ENCODE measurements at places on chromosomes 2 and 18. TPM values are rescaled to one million over a fixed set of nuclear protein-coding genes. Genes with fewer than 3 reads are reported as not detected.
A peak's percentile ranks its signal among the peaks of the same experiment; 100 is the strongest.

GRCh38 chr2:240140511-240140910 is at the start of gene OTOS:
TSS of gene OTOS (minus strand) at chr2:240140658. CDS start at chr2:240140326, 332 bp downstream.
- no peak for DNase-seq

GRCh38 chr2:173739006-173739405 is 226.2 kb downstream of the SP3 start:
- DNase-seq: no peak

GRCh38 chr2:37489041-37489456 is 144.6 kb downstream of the QPCT start:
- DNase-seq: no peak

DNA sequence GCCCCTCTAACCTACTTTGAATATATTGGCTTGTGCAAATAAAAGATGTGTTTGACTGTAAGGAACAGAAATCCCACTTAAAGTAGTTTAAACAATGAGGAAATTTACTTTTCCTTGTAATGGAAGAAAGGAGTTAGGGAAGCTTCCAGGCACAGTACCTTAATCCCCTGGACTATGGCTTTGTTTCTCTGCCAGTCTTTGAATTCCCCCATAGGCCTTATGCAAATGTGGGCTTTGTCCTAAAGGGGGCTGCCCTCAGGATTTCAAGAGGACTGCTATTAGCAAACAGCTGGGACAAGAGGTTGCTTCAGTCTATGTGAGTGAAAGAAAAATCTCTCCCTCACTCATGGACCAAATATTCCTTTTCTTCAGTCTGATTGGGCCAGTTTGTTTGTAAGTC is 255.1 kb upstream of the THSD7B start:
- no peak for DNase-seq

- DNase-seq: no peak
Observed at GRCh38 chr2:105287692-105288091, 41.8 kb downstream of the TGFBRAP1 start.

DNA sequence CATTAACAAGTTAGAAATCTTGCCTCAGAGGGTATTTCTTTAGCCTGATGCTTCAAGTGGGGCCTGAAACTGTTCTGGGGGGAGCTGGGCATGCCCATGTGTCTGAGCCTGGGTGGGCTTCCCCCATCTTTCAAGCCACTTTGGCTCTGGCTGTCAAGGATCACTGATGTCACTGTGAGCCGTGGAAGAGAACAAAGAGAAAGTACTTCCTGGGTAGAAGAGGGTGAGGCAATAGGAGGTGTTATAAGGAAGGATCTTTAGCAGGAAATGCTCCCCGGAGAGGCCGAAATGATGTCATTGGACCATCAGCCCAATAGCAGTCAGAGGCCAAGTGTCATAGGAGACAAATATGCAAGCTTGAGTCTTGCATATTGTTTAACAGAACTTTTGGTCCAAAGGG is 228.4 kb upstream of the MEX3C start:
- DNase-seq: no peak

ABHD1 gene
- not detected for total RNA-seq

CCDC102B gene
- 10.7 TPM for total RNA-seq

- DNase-seq: no peak
Observed at GRCh38 chr2:120779781-120780283, 44.2 kb downstream of the GLI2 start.

DNA sequence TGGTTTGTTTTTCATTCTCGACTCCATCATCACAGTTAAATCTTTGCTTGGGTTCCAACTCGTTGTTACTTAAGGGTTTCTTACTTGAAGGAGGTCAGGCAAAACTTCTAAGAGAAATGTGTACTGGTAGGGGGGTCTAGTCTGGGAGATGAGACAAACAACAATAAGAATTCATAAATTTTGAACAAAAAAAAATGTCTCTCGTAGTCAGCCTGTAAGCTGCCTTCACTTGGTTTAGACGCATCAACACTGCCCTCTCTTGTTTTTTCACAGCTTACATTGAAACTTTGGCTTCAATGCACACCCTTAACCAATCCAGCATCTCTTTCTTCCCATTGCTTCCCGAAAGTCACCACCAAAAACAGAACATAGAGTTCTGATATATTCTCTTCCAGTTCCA is 576.4 kb upstream of the PIK3C3 start:
- DNase-seq: no peak

GATA6 gene
- total RNA-seq: 26.6 TPM

DNA sequence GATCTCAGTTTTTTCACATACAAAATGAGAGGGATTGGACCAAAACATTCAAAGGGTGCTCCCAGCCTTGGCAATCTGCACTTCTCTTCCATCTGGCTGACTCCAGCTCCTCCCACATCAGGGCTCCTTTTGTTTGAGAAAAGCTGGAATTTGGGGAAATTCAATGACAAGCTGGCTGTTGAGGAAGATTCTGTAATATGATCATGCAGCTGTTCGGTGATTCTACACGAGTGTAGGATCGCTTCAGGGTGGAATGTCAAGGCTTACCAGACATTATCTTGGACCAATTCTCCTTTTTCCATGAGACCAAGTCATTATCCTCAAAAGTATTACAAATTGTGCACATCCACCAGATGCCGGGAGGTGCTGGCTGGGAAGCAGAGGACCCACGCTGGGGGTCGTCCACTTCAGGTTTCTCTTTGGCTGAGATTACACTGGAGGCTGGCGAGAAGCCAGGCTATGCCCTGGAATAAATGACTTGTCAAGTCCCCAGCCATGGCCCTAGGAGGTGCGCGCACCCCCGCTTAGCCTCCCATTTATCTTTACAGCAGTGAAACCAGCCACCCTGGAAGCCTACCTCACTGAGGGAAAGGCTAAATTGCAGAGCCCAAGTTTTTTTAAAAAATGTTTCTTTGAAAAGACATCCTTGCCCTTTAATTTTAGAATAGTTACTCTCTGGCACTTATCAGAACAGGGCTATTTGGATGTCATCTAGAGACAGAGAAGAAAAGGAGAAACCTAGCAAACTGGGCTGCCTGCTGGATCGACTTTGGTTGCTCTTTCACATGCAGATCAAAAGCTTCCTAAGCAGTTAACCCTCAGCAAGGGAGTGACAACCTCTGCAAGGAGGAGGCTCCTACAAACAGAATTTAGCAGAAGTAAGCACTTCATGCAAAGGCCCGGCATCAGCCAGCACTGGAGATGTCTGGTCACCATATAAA is 42.5 kb upstream of the LCLAT1 start:
- DNase-seq: peak; percentile 82

NT5C1B gene
- total RNA-seq: not detected

- no peak for DNase-seq
Observed at GRCh38 chr2:163906410-163906809, 170.6 kb upstream of the FIGN start.

DNA sequence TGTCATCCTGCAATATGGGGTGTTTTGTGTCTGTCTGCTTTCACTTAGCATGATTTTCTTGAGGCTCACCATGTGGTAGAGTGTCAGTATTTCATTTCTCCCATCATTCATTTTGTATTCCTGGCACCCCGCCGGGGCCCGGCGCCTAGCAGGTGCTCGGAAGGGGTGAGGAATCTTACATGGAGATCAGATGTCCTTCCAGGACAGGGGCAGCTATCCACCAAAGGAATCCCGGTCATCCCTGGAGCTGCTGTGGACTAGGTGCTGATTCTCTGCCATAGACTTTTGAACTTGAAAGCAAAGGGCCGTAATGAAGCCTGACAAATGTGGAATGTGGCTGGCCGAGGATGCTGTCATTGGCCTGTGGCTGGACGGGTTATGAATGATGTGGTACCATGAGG is 2.4 kb downstream of the PRELID3A start:
- DNase-seq: no peak

DNA sequence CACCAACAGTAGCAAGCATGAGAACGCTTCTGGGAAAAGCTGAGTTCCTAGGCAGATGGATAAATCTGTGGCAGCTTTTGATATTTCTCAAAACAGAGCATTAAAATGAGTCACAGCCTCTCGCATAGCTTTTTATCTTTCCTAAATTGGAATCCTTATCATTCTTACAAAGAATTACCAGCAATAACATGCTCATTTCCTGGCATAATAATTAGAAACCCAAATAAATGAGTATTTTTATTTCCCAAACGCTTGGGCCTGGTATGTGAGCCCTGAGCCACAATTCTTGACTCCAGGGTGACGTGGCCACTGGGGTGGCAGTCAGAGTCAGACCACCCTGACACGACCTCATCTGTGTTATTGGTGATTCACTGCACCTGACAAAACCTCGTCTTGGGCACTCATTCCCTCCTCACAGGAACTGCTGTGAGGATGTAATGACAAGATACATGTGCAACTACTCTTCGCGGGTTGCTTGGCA is 210.7 kb downstream of the ARL4C start:
- no peak for DNase-seq

- no peak for DNase-seq
Observed at GRCh38 chr2:31967790-31968189, 43.0 kb downstream of the MEMO1 start.

TUBA4B gene
- total RNA-seq: not detected

DNA sequence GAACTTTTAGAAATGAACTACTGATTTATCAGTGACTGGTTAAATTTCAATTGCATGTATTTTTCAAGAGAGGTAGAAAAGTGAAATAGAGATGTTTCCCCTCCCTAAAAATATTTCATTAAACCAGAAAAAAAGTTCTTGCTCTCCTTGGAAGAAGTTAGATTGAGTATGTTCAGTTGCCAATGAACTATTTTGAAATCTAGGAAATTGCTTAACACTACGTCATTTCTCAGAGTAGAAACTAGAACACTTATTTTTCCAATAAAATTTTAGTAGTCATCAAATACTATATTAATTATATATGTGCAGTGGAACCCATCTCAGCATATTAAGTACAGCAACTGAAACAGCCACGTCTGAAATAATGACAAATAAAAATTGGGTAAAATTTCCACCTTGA is 51.8 kb upstream of the STAT1 start:
- no peak for DNase-seq

FTCDNL1 gene
- total RNA-seq: 4.4 TPM

- DNase-seq: no peak
Observed at GRCh38 chr2:46998551-46998950, 82.9 kb upstream of the MCFD2 start.

DNA sequence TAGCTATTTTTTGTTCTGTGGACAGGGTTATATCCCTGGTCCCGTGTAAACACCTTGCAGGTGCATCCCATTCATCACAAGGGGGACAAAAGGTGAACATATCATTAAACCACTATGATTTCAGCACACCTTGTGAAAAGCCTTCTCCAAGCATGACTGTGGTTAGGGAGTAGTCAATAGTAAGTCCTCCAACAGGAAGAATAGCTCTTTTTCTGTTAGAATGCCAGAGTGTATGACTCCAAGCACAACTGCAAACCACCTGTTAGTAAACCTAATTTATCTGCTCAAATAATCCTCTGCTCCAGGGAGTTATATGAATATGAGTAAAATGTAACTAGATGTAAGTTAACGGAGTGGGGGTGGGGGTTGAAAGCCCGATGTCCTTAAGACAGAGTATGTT is 240.5 kb downstream of the AGPS start:
- DNase-seq: no peak

WBP1 gene
- total RNA-seq: 45.5 TPM

DNA sequence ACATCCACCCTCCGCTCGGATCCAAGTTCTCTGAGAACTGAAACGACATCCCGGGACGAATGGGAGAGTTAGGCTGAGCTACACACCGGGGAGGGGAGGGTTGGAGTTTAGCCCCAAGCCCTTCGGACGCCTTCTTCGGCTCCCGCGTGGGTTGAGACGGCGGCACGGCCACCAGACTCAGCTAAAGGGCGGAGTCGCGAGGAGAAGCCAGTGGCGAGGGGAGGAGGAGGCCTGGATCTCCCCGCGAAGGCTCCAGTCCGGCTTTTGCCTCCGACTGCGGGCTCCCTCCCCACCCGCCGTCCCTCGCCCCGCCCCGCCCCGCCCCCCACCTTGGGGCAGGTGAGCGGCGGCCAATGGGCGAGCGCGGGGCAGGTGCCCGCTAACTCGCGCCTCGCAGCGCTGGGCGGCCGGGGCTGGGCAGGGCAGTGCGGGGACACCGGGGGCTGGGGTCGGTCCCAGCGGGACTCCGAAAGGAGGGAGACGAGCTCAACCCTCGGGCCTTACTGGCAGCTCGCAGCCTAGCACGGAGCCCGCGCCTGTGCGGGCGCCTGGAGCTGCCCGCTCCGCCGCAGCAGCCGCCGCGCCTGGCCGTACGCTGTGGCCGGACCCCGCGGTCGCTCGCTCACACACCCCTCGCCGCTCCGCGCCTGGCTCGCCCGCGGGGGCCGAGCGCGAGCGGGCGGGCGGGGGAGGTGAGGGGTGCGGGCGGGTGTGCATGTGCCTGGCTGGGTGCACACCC is at the start of gene EMX1:
Gene EMX1 (plus strand): TSS at position 382 of the 739 bp plus-strand sequence. CDS start 334 bp downstream, at position 716.
- DNase-seq: peak; percentile 86

- DNase-seq: no peak
Observed at GRCh38 chr2:50102383-50102782, 929.5 kb downstream of the NRXN1 start.

Measured in mesenteric fat pad (tissue), 1 donor.